Activated CD8-positive, alpha-beta memory T cell treated with anti-CD3 and anti-CD28 coated beads, Interleukin-2, amount 10 ng/mL, durations not matched to agents 7 days and 5 days (primary cell): ENCODE measurements at places on chromosomes 1 and 21. TPM values are rescaled to one million over a fixed set of nuclear protein-coding genes. Genes with fewer than 3 reads are reported as not detected.

DNA sequence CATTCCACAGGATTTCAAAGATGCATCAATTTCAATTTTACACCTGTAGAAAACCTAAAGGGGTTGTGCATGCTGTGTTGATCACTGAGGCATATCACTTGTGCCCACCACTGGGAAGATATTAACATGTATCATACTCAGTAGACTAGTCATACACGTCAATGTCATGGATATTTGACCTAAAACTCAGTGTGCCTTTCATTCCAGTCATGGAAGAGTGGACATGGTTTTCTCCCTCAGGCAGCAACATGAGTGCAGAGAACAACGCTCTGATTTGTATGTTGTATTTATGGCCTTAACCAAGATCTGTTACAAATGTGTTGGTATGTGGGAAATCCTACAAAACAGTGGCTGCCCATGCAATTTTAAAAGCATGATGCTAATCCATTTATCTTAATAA lies 6.1 kb upstream of the C1orf53 start:
- DNase-seq = no peak

DNA sequence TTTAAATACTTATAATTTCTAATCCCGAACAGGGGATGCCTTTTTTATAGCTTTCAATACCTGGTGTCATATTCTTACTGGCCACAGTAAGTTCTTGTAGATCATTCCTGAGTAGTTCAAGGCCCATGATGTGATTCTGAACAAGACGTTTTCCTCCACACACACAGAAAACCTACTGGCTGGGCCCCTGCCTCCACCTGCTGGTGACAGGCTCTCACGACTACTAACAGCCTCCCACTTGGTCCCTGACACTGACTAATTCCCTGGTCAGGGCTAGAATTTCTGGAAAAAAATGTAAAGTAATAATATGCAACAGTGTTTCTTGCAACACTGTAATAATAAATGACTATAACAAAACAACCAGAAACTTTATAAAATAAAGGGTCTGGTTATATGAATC lies 50.4 kb upstream of the RIPK4 start:
- no peak for DNase-seq

DNA sequence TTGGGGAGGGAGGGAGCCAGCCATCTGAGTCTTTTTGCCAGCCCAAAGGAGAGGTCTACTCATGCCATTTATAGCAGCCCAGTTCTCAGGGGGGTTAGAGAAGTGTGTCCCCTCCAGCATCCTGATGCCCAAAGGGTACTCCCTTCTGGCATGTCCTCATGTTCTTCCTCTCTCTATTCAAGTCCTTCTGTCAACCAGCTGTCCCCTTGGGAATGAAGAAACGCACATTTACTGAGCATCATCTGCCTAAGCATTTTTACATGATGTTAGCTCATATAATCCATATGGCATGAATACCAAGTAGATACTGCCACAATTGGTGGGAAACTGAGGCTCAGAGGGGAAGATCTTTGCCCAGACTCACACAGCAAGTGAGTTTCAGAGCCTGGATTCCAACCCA lies 14.8 kb upstream of the TACSTD2 start:
- no peak for DNase-seq

DNA sequence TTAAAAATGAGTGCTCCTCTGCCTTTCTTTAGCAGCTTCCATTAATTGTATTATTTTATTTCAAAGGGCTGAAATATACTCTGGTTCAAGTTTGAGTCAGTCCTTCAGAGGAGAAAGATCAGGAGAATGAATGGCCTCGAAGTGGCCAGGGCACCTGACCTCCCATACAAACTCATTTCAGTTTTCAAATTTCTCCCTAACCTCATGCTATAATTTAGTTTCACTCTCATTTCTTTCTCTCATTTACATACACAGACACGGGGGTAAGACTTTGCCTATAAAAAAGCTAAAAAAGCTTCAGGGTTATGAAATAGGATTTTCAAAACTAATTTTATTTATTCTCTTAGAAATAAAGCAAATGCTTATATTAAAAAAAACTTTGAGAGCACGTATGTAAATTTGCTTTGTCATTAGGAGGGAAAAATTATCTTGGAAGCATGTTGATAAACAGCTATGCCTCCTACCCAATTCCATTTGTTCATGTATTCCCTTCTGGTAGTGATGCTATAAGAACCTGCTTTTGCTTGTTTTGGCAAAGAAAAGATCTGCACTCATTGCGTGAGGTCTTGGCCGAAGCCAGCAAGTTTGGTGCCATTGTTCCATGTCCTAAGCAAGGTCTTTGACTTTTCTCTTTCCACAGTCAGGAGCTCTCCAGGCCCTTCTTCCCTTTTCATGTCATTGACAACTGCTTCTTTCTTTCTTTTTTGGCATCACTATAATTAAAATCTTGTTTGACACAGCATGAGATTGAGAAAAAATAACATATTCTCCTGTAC lies 80.4 kb upstream of the LRRC53 start:
- DNase-seq = no peak

Gene ADAMTS1
- 0.89 TPM for total RNA-seq

Gene CAPN8
- total RNA-seq = not detected

Gene BNIPL
- 2.0 TPM for total RNA-seq
